Stimulated activated CD8-positive, alpha-beta memory T cell treated with anti-CD3 and anti-CD28 coated beads, Interleukin-2, amount 100 ng/mL, for 1 hour (primary cell): ENCODE measurements at places on chromosomes 4 and X.

GRCh38 chr4:172412851-172413580, 599.8 kb downstream of the GALNTL6 start:
- DNase-seq: no peak

DNA sequence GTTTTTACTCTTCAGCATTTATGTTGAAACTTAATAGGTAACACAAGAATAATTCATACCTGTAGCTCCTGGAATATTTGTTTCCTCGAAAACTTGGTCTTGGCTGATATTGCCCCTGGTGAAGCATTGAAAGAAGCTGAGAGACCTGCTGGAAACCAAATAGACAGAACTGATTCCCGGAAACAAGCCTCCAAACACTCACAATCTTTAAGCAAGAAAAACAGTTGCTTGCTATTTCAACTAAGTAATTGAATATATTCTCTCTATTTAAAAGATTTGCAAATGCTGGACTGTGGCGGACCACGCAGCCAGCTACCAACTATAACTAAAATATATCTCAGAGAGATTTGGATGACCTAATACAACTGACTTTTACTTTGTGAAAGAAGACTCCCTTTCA, 3.6 kb downstream of the PCDH18 start:
- DNase-seq: no peak

DNA sequence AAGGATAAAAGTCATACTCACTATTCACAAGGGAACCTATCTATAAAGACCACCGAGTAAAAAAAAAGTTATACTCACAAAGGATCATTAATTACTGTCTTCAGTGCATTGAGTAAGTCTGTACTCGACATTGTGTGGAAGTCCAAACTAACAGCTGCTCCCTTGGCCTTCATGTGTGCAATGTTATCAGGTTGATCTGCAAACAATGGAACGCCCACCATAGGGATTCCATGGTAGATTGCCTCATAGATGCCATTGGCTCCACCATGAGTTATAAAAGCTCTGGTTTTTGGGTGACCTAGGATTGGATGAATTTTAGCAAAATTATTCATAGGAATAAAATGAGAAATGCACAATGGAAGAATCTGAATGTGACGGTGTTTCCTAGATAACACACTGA, 10.6 kb downstream of the UGT2B4 start:
- no peak for DNase-seq

GRCh38 chr4:7861440-7861881, 78.2 kb downstream of the AFAP1 start:
- no peak for DNase-seq

GRCh38 chr4:152172146-152172545, 363.7 kb downstream of the FBXW7 start:
- no peak for DNase-seq

DNA sequence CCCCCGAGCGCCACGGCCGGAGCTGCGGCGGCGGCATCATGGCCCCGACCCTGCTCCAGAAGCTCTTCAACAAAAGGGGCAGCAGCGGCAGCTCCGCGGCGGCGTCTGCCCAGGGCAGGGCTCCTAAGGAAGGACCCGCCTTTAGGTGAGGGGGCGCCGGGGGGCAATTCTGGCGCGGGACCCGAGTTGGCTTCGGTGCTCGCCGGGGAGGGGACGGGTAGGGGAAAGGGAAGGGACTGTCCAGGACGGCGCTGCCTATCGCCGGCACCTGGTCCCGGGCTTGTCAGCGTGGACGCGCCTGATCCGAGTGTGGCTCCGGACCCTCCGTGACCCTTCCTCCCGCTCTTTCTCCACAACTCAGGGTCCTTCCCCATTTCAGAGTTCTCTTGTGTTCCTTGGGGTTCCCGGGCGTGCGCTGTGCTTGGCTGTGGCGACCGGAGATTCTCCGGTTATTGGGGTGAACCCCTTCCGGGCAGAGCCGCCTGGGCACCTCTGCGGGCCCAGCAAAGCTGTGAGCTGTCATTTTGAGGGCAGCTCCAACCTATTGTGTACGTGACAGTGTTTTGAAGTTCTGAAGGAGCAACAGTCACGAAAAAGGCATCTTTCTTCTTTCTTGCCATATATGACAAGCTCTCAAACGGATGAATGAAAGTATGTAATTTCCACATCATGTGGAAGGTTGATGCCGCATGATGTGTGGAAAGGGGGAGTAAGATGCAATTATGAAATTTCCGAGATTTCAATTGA, 522 bp downstream of the FNIP2 start:
- no peak for DNase-seq
